Endodermal cell (in vitro differentiated cells): ENCODE measurements at places on chromosomes 5 and 9.

GRCh38 chr5:154002511-154003020, 36.1 kb downstream of the FAM114A2 start:
- DNase-seq: no peak

GRCh38 chr9:122642226-122642625, 15.2 kb downstream of the OR1B1 start:
- peak; percentile 67 for DNase-seq

DNA sequence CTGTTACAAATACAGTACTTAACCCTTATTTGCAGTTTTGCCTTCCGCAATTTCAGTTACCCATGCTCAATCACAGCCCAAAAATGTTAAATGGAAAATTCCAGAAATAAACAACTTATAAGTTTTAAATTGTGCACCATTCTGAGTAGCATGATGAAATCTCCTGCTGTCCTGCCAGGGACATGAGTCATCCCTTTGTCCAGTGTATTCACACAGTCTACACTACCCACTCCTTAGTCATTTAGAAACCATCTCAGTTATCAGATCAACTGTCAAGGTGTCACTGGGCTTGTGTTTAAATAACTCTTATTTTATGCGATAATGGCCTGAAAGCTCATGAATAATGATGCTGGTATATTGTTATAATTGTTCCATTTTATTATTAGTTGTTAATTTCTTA, 95.8 kb downstream of the PLCXD3 start:
- DNase-seq: no peak

DNA sequence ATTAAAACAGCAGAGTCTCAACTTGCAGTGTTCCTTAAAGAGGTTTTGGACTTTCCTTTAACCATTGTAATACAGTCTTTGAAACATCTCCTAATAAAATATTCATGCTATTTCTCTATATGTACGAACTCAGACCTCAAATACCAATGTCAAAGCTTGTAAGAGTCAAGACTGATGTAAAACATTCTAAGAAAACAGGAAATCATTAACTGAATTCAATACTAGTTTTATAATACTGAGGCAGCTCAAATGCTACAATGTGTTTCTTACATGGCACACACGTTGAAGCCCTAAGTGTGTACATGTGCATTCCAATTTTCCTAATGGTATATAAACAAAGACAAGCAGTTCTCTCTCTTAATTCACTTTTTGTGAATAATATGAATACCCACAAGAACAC, 11.6 kb downstream of the PSIP1 start:
- DNase-seq: no peak

- DNase-seq: peak; percentile 84
Observed at GRCh38 chr5:148374690-148375360, 8.9 kb upstream of the FBXO38 start.

GRCh38 chr9:86469476-86470250, 115.5 kb upstream of the TUT7 start:
- DNase-seq: no peak

DNA sequence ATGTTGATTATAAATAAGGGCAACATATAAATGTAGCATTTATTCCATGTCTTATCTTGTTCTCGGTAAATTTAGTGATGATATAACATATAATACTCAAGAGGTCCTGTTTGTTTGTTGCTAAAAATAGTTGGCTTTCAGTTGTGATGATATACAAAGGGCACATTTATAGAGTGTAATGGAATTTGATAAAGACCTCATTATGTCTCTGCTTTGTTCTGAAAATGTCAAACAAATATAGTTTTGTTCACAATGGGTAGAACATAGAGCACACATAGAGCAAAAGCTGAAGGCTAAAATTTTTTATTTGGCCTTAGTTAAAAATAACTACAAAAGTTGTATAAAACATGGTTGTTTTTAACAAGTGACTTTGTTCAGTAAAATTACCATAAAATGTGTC, 477.1 kb upstream of the SMC2 start:
- DNase-seq: no peak

- no peak for DNase-seq
Observed at GRCh38 chr9:21056931-21057330, 20.8 kb downstream of the IFNB1 start.

DNA sequence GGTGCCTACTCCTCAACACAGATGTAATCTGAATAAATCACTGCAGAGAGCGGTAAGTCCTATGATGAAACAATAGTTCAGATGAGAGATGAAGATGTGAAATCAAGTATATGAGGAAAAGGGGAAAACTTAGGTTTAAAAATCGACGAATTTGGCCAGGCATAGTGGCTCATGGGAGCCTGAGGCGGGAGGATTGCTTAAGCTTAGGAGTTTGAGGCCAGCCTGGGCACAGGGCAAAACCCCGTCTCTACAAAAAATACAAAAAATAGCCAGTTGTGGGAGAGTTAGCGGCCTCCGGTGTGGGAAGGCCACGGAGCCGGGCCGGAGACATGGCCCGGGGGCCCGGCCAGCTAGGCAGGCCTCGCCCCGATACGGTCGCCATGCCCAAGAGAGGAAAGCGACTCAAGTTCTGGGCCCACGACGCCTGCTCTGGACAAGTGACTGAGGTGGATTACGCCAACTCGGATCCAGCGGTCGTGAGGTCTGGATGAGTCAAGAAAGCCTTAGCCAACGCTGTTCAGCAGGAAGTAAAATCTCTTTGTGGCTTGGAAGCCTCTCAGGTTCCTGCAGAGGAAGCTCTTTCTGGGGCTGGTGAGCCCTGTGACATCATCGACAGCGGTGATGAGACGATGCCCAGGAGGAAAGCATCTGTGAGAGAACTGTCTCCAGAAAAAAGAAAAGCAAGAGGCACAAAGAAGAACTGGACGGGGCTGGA, 62.8 kb upstream of the SUB1 start:
- no peak for DNase-seq

- no peak for DNase-seq
Observed at GRCh38 chr5:159338118-159338517, 7.8 kb upstream of the IL12B start.

DNA sequence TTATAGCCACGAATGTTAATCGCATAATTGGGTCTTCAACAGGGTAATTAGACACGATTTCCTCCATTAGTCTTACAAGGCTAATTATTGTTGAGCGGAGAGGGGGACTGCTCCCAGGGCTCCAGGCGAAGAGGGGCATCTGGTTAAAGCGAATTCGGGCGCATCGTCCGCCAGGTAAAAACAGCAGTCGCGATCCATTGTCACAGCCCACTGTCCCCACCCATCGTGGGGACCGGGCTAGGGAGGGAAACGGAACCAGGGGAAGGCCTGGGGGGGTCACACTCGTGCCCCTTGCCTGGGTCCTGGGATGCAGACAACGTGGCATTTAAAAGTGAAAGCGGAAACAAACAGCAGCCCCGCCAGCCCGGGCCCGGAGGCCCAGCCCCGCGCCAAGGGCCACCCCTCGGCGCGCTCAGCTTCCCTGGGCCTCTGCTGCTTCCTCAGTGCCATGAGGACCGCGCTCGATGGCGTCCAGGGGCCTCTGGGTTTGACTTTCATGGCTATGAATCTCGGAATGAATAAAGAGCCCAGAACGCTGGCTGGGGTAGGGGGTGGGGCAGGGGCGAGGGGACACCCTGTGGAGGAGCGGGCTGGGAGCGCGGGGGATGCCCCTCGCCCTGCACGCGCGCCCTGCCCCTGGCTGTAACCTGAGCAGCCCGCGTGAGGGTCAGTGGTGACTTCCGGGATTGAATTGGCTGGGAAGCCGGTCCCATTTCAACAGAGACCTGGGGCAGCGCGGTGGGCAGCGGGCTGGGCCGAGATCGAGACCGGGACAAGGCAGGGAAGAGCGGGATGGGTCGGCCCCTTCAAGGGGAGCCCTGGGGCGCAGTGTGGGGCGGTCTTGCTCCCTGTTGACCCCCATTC, 99.9 kb downstream of the GTF3C4 start:
- DNase-seq: peak; percentile 90

DNA sequence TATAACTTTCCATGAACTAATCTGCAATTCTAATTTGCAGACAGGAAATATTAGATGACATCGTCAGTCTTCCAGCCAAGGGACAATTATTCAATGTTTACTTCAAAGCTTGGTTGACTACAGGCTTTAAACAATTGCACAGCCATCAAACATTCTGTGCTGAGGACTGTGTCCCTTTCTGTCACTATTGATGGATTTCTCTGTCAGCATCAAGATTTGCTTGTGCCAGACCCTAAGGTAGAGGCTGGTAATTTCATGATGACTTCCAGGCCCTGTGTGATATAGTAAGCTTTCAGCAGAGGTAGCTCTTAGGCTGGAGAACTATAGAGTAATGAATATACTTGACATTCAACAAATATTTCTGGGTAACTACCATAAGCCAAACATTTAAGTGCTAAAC, 229.3 kb upstream of the ACTBL2 start:
- DNase-seq: no peak

DNA sequence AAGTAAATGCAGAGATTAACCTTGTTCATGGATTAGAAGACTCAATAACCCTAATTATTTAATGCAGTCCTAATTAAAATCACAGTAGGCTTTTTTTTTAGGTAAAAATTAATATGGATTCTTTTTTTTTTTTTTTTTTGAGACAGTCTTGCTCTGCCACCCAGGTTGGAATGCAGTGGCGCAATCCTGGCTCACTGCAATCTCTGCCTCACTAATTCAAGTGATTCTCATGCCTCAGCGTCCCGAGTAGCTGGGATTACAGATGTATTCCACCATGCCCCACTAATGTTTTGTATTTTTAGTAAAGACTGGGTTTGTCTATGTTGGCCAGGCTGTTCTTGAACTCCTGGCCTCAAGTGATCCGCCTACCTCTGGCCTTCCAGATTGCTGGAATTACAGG, 40.6 kb downstream of the DENND4C start:
- DNase-seq: no peak

GRCh38 chr9:82037126-82037525, 48.6 kb downstream of the SPATA31D1 start:
- no peak for DNase-seq

- DNase-seq: no peak
Observed at GRCh38 chr5:36660397-36661049, 54.1 kb downstream of the SLC1A3 start.

DNA sequence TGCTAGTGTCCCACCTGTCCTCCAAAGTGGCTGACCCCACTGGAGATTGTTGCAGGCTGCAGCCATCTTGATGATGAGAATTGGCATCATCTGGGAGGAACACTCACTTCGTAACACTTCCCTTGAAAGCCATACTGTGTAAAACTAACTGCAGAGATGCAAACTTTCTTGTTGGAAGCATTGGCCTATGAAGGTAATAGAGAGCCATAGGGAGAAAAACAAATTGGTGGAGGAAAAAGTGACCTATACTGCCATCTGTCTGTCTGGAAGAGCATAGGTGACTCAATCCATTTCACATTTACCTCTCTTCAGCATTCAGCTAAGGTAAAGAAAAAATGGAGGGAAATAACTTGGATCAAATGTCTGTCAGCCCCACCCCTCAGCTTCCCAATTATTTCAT, 473.4 kb downstream of the NTRK2 start:
- DNase-seq: no peak

DNA sequence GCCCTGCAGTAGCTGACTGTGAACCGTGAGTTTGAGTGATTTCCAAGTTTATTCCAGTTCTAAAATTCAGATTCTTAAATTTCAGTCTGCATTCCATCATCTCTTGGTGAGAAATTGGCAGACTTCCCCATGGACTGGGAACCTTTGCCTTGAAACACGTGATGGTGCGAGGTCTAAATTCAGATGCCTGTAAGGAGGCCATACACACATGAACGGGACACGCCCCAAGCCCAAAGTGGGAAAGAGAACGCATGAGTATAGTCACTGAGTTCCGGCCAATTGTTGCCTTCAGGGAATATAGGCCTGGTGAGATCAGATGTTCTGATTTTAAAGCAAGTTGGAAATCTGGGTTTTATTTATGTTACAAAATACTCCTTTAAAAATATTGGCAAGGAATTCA, 1084.4 kb upstream of the WWC1 start:
- no peak for DNase-seq

DNA sequence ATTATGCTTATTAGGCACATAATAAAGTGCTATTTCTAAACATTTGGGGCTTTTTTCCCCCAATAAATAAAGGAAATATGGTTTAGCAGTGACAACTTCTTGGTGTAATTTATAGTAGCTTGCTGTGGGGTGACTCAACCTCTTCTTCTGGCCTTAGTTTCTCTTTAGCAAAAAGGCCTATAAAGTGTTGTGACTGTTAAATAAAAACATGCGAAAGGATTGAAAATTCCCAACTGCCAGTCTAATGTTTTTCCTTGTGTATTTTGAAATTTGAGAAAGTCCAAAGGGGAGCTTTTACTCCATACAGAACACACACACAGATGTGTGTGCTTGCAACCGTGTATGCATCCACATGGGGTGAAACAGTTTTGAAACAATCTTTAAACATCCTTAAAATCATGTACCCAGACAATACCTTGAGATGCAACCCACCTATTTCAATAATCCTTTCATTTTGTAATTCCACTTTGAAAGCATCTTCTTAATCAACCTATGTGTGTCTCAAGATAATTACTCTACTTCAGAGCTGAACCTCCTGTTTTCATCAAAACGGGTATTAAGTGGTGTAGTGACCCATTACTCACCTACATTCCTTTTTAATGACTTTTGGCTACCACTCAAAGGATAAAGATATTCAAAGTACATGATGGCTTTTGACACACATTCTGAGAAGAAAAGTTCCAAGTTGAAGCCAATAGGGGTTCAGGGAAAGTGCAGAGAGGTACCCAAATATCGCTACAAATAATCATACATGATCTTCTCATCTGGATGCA, 123.8 kb downstream of the DROSHA start:
- DNase-seq: no peak
